Cardiac septum (tissue), 1 donor: ENCODE measurements at places on chromosomes 1 and 21.

DNA sequence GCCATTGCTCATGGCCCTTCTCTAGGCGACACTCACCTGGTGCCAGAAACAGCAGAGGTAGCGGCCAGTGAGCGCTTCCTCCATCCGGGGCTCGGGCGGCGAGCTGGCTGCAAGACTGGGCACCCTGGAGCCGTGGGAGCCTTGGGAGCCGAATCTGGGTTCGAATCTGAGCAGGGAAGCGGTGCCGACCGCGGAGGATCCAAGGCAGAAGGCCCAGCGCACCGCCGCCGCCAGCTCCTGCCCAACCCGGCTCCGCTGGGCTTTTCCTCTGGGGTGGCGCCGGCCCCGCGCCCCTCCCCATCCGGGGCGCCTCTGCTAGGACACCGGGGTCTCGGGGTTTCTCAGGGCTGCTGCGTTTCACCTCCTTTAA, 1.7 kb upstream of the PRDM16 start:
- peak; percentile 70 for DNase-seq

GRCh38 chr1:10188133-10188650, 22.2 kb upstream of the KIF1B start:
- no peak for DNase-seq

GRCh38 chr1:54774820-54775498, 10.6 kb upstream of the PARS2 start:
- no peak for DNase-seq

- DNase-seq: peak; percentile 81
Measured at GRCh38 chr1:112956544-112957132, 642 bp upstream of the SLC16A1 start.

GRCh38 chr1:24309762-24310485, 9.2 kb upstream of the GRHL3 start:
- no peak for DNase-seq

GRCh38 chr1:200150721-200151120, 123.2 kb downstream of the NR5A2 start:
- DNase-seq: no peak
